Hematopoietic multipotent progenitor cell treated with erythropoietin and hydrocortisone succinate and interleukin-3 and kit ligand, for 4 days (in vitro differentiated cells): ENCODE measurements at places on chromosomes 16 and 17.

- DNase-seq = peak; percentile 61
These were observed 220 bp upstream of the ARHGAP44 start for GRCh38 chr17:12789075-12789480.

GRCh38 chr17:83118071-83118841, 38.8 kb downstream of the METRNL start:
- DNase-seq = no peak

GRCh38 chr16:154217-155030, 2.0 kb downstream of the HBZ start:
- peak; percentile 37 for DNase-seq

- DNase-seq = peak; percentile 91
These were observed 204.1 kb upstream of the CIBAR2 start for GRCh38 chr16:85316321-85316919.

- no peak for DNase-seq
These were observed 58.4 kb downstream of the MEAK7 start for GRCh38 chr16:84446084-84446483.
